Activated gamma-delta T cell (primary cell): ENCODE measurements at places on chromosomes 3 and 15.

DNA sequence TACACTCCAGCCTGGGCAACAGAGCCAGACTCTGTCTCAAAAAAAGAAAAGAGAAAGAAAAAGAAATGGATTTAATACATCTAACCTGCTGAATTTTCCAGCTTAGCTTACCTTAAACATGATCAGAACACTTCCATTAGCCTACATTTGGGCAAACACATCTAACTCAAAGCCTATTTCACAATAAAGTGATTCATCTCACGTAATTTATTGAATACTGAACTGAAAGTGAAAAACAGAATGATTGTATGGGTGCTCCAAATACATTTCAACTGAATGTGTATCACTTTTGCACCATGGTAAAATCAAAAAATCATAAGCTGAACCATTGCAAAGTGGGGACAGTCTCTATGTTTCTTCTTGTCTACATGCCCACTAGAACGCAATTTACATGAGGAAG, 9.0 kb downstream of the PIK3R4 start:
- no peak for DNase-seq

DNA sequence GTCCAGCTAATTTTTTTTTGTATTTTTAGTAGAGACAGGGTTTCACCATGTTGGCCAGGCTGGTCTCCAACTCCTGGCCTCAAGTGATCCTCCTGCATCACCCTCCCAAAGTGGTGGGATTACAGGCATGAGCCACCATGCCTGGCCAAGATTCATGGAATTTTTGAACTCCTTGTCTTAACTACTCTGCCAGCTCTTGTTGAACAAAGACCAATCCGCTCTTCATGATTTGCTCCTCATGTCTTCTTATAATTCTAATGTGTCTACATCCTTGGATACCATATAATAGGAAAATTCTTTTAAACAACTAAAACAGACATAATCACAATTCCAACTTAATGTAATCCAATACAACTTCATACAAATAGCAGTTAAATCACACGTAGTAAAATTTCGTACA, 21.3 kb downstream of the UBA5 start:
- no peak for DNase-seq

GRCh38 chr3:13115991-13116390, 42.8 kb upstream of the IQSEC1 start:
- no peak for DNase-seq

- DNase-seq = no peak
Measured at GRCh38 chr3:105944721-105945120, 75.9 kb upstream of the CBLB start.
